Left lobe of liver (tissue), 2 donors: ENCODE measurements at places on chromosomes 16 and 17.

DNA sequence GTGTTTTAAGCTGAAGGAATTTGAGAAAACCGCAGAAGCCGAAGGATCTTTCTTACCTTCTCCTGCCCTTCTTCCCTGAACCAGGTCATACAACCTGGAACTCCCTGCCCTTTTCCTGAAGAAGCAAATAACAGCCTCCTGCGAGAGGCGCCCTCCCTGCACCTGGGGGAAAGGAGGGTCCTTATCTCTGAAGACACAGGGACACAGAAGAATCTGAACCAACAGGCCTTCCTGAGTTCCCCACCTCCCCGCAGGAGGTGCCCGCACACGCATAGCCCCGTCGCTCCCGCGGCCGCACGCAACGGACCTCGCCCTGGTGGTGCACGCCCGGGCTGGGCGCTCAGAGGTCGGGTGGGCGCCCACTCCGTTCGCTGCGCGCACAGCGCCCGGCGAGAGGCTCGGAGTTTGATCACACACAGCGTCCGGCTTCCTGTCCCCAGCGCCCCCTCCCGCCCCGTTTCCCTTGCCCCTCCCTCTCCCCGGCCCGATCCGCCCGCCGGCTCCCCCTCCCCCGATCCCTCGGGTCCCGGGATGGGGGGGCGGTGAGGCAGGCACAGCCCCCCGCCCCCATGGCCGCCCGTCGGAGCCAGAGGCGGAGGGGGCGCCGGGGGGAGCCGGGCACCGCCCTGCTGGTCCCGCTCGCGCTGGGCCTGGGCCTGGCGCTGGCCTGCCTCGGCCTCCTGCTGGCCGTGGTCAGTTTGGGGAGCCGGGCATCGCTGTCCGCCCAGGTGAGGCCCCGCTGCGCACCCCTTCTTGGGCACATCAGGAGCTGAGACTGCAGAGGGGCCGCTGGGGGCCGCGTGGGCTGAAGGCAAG is at the start of gene TNFSF12:
TNFSF12 (plus strand) TSS at position 474 of the 816 bp plus-strand sequence; CDS start at position 570, 96 bp downstream.
- DNase-seq: peak; percentile 66

- DNase-seq: no peak
These were observed 864.0 kb downstream of the KCNJ2 start for GRCh38 chr17:71033336-71033735.

GRCh38 chr16:15598648-15599190 is 44.2 kb downstream of the MARF1 start:
- no peak for DNase-seq

DNA sequence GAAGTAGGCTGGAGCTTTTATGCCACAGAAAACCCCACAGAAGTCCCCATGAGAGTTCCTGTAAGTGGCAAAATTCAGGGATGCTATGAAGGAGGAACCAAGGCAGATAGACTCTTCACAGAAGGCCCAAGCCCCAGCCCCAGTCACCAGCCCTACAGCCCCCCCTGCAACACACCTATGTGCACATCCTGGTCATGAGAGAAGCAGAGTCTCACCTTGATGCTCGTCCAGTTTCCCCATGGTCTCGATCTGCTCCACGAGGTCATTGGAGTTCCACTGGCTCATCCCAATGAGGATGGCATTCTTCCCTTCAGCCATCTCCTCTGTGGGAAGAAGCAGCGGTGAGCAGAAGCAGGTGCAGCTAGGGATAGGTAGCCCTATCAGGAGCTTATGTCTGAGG is 31.2 kb downstream of the PITPNM3 start:
- DNase-seq: no peak

- no peak for DNase-seq
These were observed 15.8 kb downstream of the PLCD3 start for GRCh38 chr17:45116434-45117016.

DNA sequence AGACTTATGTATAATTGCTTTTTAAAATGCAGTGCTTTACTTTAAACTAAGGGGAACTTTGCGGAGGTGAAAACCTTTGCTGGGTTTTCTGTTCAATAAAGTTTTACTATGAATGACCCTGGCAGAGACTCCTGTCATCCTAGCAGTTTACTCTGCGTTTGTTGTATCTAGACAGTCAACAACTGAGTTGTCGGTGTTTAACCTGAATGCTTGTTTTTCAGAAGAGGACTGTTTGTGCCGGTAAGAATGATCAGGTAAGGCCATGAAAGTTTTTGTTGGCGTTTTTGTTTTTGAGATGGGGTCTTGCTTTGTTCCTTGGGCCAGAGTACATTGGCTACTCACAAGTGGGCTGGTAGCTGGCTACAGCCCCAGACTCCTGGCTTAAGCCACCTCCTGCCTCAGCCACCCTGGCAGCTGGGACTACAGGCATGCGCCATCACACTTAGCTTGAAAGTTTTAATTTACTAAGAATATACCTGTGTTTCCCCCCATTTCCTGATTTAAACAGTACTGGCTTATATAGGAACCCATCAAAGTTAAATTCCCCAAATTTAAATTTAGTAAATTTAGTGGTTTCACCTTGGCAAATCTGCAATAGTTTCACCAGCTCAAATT is 11.9 kb downstream of the HERPUD1 start:
- no peak for DNase-seq

- DNase-seq: no peak
These were observed 8.4 kb downstream of the CDH11 start for GRCh38 chr16:65113441-65113840.

DNA sequence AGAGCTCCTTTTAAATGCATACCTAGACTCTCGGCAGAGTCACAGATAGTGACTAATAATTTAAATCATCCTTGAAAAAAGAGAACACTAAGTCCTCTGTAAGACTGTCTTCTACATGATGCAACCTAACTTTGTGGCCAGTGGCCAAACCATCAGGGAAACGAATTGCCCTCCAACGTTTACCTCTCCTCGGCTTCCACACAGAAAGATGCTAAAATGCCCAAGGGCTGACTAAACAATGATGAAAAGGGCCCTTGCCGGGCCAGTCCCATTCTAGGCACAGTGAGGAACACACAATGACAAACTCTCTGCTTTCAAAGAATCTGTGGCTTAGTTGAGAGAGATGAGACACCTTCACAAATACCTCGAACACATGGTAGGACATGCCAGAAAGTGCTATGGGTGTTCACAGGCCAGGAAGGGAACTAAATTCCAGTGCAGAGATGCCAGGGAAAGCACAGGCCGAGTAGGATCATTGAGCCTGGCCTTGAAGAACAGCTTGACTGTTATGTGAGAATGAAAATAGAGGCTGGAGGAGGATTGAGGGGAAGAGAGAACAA is 35.3 kb upstream of the PITPNM3 start:
- DNase-seq: no peak

- DNase-seq: no peak
These were observed 6.2 kb downstream of the ATP6V0D1 start for GRCh38 chr16:67474551-67475455.

DNA sequence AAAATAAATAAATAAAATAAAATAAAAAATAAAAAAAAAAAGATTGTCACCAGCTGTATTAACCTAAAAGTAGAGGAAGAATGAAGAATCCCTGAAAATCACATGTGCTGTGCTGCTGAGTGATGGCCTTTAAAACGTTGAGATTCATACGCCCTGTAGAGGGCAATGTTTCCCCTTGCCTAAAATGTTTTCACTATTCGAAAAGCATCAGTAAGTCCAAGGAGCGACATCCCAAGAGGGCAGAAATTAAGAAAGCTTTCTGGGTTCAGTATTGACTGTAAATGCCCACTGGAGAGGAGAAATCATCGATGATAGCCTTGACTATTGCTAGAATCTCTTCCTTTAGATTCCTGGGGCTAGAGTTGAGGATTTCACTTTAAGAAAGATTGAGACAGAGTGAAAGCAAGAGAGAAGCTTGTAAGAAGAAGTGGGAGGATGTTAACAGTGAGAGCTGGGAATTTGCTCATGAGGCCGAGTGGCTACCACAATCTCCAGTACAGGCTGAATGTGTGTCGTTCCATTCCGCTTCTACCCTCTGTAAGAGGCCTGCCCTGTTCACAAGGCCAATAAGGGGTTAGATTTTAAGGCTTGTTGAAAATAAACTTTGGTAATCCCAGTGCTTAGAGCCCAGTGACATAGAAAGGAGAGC is 170.8 kb upstream of the FAM20A start:
- DNase-seq: no peak

- DNase-seq: no peak
These were observed 1.5 kb upstream of the SIAH1 start for GRCh38 chr16:48386559-48387312.

DNA sequence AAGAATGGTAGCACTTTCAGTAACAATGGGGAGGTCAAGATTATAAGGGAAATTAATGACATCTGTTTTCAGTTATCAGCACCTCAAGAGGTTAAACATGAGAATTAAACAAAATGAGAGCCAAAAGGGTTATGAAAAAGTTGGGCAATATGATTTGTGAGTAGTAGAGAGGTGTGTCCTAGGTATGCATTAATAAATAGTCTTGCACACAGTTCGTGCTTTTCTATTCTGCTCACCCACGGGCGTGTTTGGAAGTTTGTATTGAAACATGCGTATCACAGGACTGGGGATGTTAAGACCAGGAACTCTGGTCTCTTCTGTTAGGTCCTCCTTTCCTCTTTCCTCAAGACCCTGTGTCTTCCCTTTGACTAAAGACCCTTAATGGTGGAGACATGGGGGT is 6.0 kb downstream of the BPTF start:
- no peak for DNase-seq

- no peak for DNase-seq
These were observed 122.3 kb downstream of the MRTFB start for GRCh38 chr16:14193316-14193871.

DNA sequence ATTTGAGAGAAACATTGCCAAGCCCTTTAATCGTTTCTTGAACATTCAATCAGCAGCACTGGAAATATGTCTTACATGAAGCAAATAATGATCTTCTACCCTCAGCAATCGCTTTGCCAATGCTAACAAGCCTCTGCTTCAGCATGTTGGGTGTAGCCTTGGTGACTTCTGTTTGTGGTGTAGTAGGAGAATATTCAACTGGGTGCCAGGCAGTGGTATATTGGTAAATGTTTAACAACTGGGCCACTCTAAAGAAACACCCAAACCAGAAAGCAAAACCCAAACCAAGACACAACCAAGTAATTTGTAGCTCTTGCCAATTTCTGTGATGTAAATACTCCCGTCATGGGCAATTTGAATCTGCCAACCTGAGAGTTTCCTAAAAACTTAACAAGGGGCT is 9.7 kb downstream of the CDH13 start:
- DNase-seq: no peak

GRCh38 chr17:48723423-48724250 is 652 bp downstream of the PRAC2 start:
- DNase-seq: no peak

DNA sequence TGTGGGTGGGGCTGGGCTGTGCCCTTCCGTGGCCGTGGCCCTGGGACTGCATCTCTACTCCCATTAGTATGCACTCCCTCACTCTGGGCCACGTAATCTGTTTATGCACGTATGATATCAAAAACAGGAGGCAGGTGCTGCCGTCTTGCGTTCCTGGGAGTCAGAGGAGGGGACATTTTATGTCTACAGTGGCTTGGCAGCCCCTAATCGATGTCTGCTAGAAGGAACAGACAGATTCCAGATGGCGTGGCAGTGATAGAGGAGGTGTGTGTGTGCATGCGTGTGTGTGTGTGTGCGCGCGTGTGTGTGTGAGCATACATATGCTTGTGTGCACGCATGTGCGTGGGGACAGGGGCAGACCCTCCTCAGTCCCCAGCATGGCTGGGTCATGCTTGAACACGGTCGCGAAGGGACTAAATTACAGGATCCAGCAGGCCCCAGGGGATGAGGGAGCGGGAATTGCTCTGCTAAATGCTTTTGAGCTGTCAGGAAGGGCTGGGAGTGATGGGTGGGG is 44.7 kb downstream of the SREBF1 start:
- no peak for DNase-seq

DNA sequence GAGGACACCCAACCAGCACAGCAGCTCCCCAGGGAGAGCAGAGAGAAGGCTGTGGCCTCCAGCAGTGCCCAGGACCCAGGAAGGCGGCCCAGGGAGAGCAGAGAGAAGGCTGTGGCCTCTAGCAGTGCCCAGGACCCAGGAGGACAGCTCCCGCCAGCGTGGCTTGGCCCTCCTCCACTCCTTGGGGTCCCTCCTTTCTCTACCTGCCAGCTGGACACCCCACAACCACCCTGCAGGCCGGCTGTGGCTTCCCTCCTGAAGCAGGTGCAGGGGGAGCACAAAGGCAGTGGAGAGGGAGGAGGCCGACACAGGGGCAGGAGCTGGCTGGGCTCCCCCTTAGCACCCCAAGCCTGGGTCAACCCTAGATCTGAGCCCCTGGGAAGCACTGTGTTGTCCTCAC is 54.1 kb upstream of the FASN start:
- no peak for DNase-seq

DNA sequence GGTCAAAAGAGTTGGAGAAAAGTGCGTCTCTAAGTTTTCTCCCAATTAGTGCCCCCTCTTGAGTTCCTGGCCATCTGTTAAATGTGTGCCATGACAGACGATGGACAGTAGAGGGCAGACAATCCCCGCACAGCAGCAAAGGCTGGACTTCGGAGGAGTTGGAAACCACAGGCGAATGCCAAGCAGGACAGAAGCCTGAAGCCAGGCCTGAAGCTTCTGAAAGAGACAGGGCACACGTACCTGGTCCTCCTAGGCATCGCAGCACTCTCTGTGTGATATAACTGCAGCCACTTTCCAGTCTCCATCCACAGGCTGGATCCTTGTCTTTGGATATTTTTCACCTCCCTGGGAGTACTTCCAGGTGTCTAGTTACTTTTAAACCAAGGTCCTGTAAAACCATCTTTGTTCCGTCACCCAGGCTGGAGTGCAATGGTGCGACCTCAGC is 14.5 kb downstream of the C17orf100 start:
- peak; percentile 82 for DNase-seq

GRCh38 chr17:69228576-69228975 is at the start of gene ABCA10:
Gene ABCA10 (minus strand): TSS chr17:69228824. CDS start chr17:69225358, 3,466 bp downstream.
- no peak for DNase-seq

- no peak for DNase-seq
These were observed 12.1 kb upstream of the SCN4A start for GRCh38 chr17:63984651-63985386.

DNA sequence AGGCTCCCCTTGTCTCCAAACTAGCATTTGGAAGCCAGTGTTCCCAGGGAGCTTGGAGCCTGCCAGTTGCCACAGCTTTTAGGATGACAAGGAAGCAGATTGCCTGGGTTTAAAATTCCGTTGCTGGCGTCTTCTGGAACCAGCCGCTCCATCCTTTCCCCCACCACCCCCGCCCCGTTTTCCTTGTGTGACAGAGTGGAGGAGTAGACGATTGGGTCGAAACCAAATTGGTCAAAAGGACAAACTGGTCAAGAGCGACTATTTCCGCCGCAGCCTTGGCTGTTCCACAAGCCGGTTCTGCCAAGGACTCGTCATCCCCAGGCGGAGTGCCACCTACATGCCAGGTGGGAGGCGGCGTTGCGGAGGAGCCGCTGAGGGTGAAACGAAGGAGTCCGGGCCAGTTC is 91.1 kb downstream of the RPA1 start:
- DNase-seq: no peak

- no peak for DNase-seq
These were observed 2.1 kb downstream of the SKA2 start for GRCh38 chr17:59152925-59153324.

- DNase-seq: peak; percentile 24
These were observed 18.5 kb upstream of the RHOT1 start for GRCh38 chr17:32123782-32124181.
